ENCODE measurements at places on chromosomes 3 and 15. TPM values are rescaled to one million over a fixed set of nuclear protein-coding genes. Genes with fewer than 3 reads are reported as not detected.

CA12 gene
- total RNA-seq = not detected

ILDR1 gene
- total RNA-seq = 3.8 TPM

ALDH1A3 gene
- not detected for total RNA-seq

DNA sequence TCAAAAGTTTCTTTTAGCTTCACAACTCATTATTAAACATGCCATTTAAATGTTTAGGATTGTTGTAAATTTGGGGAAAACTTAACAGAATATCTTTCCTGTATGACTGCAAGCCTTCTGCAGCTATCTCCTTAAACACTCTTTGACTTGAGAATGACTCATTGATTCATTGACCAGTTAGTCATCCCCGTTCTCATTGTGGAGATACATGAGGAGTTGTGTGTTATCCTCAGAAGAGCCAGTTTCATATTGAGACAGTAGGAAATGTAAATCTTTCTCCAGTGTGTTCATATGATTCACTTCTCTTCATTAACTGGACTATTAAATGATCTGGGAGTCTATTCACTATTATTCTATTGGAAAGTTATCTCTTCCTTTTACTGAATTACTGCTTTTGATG, 83.0 kb downstream of the CRYGS start:
- no peak overlapping the region for H3K27ac ChIP-seq
- H3K27me3 ChIP-seq = peaks cover 21% of the 10 kb centered on the region
- DNase-seq = no peak
- no peaks in the 10 kb centered on the region for H3K4me1 ChIP-seq
- H3K36me3 ChIP-seq = no peaks in the 10 kb centered on the region

DNA sequence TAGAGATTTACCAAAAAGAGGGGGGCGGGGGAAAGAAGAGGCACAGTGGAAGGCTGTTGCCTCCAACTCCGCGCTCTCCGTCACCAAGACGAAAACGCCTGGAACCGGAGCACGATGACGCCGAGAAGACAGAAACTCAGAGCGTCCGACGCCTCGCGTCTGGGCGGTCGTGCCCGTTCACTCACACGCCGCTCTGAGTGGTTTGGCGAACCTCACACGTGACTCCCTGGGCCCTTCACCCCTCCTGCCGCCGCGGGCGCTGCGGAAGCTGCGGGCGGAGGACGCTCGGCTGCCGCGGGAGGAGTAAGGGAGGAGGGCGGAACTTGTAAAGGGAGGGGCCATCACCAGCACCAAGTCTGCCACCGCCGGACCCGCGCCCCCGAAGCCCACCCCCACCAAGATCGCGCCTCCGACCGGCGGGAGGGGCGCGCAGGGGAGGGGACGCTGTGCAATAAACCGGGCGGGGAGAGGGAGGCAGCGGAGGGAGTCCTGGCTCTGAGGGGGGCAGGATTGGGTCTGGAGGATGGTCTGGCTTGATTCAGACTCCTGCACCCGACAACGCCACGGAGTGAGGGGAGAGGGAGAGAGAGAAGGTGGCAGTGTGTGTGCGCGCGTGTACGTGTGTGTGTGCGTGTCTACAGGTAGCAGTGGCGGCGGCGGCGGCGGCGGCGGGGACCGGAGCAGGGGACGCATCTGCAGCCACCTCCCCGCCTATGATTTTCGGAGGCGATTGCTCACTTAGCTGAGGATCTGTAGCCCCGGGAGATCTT, 1.9 kb upstream of the NLGN1 start:
- H3K36me3 ChIP-seq = no peaks in the 10 kb centered on the region
- peaks cover 21% of the 10 kb centered on the region for H3K4me1 ChIP-seq
- H3K27ac ChIP-seq = peak overlapping the region; percentile 56
- DNase-seq = peak; percentile 68

- no peaks in the 10 kb centered on the region for H3K36me3 ChIP-seq
- peaks cover 20% of the 10 kb centered on the region for H3K4me1 ChIP-seq
- DNase-seq = no peak
- H3K27me3 ChIP-seq = peaks cover 43% of the 10 kb centered on the region
- H3K27ac ChIP-seq = no peak overlapping the region
Measured at GRCh38 chr15:89016549-89017041, 71.7 kb upstream of the ABHD2 start.

DNA sequence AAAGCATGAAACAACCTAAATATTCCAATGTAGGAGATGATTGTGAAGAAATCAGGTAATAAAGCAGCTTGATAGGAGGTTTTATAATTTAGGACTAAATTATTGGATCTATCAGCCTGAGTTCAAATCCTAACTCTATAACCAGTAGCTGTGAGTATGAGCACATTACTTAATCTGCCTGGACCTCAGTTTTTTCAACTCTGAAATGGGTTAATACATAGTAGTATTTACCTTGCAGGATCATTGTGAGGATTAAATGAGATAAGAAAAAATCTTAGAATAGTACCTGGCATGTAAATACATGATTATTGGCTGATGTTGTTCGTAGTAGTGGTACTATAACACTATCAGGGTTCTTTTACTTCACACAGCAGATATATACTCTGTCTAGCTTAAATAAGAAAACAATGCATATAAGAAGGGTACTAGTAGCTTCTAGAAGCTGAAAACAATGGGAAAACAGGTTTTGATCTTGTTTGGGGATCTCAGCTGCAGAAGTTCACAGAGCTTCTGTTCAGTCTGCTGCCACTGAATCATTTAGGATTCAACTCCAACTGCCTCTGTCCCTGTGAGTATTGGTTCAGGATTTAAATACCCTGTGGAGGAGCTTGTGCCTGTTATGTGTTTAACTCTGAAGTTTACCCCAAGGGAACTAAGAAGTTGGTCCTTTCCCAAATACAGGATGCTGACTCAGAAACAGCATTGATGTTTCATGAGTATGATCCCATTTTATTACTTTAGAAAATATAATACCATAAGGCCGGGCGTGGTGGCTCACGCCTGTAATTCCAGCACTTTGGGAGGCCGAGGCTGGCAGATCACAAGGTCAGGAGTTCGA, 34.2 kb downstream of the KAT2B start:
- no peak overlapping the region for H3K27ac ChIP-seq
- H3K4me1 ChIP-seq = peaks cover 25% of the 10 kb centered on the region
- DNase-seq = no peak
- no peaks in the 10 kb centered on the region for H3K27me3 ChIP-seq
- peaks cover 57% of the 10 kb centered on the region for H3K36me3 ChIP-seq

DNA sequence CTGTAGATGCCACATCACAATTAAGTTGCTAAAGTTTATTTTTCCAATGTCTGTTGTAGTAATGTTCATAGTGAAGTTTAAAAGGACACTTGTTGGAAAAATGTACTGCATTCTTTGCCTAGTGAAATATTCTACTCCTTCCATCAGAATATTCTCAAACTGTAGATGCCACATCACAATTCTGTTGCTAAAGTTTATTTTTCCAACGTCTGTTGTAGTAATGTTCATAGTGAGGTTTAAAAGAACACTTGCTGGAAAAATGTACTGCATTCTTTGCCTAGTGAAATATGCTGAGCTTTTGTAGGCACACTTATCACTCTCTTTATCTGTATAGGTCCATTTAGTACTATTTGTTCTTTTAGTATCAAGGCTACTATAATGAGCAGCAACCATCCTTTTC, 836.1 kb downstream of the NAALADL2 start:
- H3K36me3 ChIP-seq = no peaks in the 10 kb centered on the region
- no peak overlapping the region for H3K27ac ChIP-seq
- H3K27me3 ChIP-seq = no peaks in the 10 kb centered on the region
- H3K4me3 ChIP-seq = no peak overlapping the region

DNA sequence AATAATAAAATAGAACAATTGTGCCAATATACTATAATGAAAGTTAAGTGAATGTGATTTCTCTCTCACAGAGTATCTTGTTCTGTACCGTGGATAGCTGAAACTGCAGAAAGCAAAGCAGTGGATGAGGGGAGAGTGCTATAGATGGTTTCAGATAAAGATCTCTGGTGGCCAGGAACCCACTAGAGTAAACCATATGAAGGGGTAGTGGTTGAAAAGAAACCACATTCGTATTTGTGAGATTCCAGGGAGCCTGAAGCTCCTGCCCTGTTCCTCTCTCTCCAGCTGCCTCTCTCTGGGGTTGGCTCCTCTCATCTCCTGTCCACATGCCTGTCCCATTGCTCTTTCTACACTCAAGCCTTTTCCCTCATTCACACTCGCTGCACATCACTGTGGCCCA, 8.9 kb downstream of the ABHD17C start:
- H3K4me3 ChIP-seq = no peak overlapping the region
- H3K27me3 ChIP-seq = peaks cover 31% of the 10 kb centered on the region

DNA sequence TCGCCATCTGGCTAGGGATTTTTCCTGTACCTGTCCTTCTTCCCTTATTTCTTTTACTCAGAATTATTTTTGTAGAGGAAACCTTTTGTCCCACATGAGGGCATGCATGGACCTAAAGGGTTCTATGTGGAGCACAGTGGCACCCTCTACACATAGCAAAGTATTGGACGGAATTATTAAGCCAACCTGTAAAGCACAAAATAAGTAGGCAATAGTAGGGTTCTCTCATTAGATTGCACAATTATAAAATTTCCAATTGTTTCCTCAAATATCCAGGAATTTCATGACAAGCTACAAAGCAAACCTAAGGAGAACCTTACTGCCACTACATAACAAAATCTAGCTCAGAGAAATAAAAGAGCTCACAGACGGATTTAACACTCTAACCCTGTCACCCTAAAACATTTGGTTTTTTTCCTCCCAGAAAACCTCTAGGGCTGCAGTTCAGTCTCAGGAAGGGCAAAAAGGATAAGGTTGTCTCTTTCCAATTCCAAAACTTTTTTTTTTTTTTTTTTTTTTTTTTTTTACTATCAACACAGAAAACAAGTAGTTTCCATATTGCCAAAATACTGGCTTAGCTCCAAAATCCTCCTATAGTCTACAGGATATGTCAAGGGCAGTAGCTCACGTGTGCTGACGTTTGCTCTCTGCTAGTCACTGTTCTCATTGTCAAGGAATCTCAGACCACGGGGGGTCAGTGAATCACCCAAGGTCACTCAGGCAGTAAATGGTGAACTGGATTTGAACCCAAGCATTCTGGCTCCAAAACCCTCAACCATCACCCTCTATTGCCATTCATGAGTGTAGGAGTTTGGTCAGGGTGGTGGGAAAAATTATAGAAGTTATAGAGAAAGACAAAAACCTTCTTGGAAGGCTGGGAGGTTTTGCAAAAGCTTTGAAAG, 52.3 kb downstream of the NCEH1 start:
- no peak overlapping the region for H3K27ac ChIP-seq
- no peak for DNase-seq
- peaks cover 3% of the 10 kb centered on the region for H3K36me3 ChIP-seq
- no peaks in the 10 kb centered on the region for H3K27me3 ChIP-seq
- no peak overlapping the region for H3K4me3 ChIP-seq

DNA sequence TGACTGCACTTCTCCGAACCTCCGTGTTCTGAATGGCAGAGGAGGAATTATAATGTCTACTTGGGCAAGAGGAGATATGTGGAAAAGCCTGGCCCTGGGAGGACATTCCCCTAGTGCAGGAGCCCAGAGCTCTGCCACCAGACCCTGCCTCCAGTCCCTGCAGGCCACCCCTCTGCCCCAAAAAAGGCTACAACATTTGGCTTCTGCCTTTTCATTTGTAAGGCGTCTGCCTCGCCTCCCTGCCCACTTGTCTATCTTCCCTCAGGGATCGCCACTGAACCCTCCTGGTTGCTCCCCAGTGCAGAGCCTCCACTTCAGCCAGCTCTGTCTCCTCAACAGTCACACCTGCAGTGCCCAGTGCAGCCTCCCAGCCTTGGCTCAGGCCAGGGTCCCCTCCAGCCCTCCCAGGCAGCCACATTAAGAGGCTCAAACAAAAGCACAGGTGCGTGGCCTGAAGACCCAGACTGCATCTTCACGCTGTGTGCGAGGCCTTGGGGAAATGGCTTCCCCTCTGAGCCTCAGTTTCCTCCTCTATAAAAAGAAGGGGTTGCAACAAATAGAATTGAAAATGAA, 125.9 kb upstream of the SMAD3 start:
- H3K4me3 ChIP-seq = no peak overlapping the region
- H3K36me3 ChIP-seq = no peaks in the 10 kb centered on the region
- H3K27me3 ChIP-seq = peaks cover 2% of the 10 kb centered on the region
- no peak for DNase-seq

GRCh38 chr3:79027593-79027992, 740.2 kb downstream of the ROBO1 start:
- H3K36me3 ChIP-seq = no peaks in the 10 kb centered on the region
- no peak overlapping the region for H3K27ac ChIP-seq
- no peak for DNase-seq
- no peaks in the 10 kb centered on the region for H3K4me1 ChIP-seq
- no peaks in the 10 kb centered on the region for H3K27me3 ChIP-seq
- H3K4me3 ChIP-seq = no peak overlapping the region

- no peak overlapping the region for H3K27ac ChIP-seq
- H3K4me1 ChIP-seq = peaks cover 22% of the 10 kb centered on the region
- no peak for DNase-seq
- H3K27me3 ChIP-seq = peaks cover 60% of the 10 kb centered on the region
- no peak overlapping the region for H3K4me3 ChIP-seq
Measured at GRCh38 chr3:71786551-71786950, 1.6 kb upstream of the PROK2 start.

DNA sequence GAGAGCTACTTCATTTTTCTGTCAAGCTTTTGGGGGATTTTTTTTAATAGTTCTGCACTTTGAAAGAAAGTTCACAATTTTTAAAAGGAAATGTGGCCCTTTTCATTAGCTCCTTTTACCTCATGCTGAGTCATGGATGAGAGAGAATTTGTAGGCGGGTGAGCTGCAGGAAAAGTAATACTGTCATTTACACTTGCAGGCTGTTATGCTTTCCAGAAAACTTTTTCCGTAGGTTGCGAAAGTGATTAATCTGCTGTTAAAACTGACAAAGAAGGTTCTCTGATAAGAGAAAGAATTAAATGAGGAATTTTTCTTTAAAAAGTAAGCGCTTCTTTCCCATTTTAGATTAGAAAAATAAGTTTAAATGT, 430.2 kb downstream of the LPP start:
- no peak for DNase-seq
- H3K4me1 ChIP-seq = peaks cover 9% of the 10 kb centered on the region
- no peaks in the 10 kb centered on the region for H3K36me3 ChIP-seq
- no peak overlapping the region for H3K4me3 ChIP-seq
- no peak overlapping the region for H3K27ac ChIP-seq
- no peaks in the 10 kb centered on the region for H3K27me3 ChIP-seq
